ENCODE measurements at places on chromosomes 16 and 17.

GRCh38 chr16:84003038-84003437 lies 35.0 kb downstream of the NECAB2 start:
- no peak for DNase-seq

- DNase-seq: no peak
These were observed 81.2 kb upstream of the NSRP1 start for GRCh38 chr17:30035369-30035768.

GRCh38 chr16:84091460-84091859 lies 25.3 kb downstream of the MBTPS1 start:
- DNase-seq: no peak

DNA sequence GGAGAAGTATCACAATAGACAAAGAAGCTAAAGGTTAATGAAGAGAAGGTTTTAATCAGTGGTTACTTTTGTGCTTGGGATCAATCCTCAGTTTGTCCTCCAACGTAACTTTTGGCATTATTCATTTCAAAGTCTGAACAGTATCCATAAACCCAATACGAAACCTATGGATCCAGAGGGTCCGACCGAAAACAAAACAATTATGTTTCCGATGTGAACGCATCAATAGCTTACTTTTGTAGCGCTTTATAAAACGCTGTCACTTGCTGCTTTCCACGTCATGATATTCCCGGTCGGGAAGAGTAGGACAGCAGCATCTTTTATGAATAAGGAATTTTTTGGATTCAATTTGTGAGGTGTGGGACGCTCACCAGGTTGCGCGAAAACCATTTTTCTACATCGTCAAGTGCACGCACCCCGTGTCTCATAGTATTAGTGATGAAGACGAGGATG lies 383.8 kb downstream of the ZFHX3 start:
- DNase-seq: no peak

GRCh38 chr17:50432125-50432762 lies 6.2 kb downstream of the ACSF2 start:
- no peak for DNase-seq

GRCh38 chr16:62963846-62964245 lies 927.6 kb upstream of the CDH8 start:
- DNase-seq: no peak

DNA sequence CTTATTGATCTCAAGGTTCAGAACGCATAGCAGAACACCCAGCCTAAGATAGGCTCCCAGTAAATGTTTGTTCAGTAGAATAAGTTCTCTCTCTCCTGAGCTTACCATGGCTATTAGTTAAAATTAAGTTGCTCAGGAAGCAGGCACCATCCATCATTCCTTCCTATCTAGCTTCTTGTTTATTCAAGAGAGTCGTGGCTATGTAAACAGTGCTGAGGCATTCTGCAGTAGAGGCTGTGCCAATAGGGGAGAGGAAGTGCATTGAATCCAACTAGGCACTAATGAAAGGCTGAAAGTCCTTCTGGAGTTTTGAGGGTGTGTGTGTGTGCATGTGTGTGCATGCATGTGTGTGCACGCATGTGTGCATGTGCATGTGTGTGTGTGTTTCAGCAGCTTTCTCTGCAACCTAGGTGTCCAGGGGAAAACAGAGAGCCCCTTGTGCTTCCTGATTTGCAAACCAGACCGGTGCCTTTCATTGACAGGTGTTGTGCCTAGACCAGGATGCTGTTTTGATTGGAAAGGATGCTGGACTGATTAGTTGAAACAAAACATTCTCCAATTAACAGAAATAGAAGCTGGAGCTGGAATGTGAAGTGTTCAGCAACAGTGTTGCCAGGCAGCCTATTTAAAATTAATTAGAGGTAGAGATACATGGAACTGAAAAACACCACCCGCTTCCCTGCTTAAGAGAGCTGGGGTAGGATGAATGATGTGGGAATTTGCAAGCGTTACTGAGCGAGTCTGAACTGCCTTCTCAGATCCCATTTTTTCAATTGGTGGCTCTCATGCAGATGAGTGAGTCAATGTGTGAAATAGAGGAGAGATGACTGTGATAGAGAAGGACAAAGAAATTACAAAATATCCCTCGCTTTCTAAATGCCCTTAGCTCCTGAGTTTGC lies 103.3 kb upstream of the CLEC3A start:
- no peak for DNase-seq

- DNase-seq: no peak
These were observed 205.6 kb downstream of the FOXL1 start for GRCh38 chr16:86783636-86784626.

DNA sequence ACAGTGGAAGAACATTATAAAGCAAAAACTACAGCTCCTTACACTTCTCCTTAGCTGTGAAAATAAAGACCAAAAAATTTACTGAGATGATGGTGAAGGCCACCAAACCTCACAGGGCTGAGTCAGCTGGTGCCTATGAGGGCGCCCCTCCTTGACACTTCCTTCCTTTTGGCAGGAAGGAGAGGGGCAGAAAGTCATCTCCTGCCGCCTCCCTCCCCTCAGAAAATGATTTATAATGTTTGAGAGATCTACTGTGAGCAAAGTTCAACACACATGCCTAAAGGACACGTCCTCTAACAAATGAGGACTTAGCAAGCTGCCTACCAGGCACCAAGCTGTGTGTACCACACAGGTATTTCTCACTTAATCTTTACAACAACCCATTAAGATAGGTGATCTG lies 245.7 kb downstream of the PRKCA start:
- no peak for DNase-seq

DNA sequence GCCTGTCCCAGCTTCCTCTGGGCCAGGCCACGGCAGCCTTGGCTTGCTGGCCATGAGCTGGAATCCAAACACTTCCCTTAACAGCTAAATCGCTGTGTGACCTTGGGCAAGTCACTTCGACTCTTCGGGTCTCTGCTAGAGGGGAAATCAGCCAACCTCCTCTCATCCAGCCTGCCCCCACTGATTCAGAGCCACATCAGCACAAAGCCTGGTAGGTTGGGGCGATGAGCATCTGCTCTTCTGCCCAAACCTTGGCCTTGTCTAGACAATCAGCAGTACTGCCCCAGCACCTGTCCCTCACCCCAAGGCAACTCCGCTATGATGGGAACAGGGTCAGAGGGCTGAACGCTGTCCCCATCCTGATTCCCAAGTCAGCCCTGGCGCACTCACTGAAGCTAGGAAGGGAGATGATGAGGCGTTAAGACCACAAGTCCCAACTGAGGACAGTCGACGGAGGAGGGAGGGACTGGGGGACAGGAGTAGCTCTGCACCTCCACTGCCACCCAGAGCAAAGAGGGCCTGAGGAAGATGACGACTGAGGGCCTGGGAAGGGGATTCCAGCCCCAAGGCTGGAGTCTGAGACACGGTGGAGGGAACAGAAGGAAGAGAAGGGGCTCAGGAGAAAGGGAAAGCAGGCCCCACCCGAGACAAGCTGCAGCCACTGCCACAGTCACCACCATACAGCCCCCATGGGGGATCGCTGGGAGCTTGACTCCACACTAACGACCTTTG lies 1.3 kb downstream of the CLUH start:
- no peak for DNase-seq

DNA sequence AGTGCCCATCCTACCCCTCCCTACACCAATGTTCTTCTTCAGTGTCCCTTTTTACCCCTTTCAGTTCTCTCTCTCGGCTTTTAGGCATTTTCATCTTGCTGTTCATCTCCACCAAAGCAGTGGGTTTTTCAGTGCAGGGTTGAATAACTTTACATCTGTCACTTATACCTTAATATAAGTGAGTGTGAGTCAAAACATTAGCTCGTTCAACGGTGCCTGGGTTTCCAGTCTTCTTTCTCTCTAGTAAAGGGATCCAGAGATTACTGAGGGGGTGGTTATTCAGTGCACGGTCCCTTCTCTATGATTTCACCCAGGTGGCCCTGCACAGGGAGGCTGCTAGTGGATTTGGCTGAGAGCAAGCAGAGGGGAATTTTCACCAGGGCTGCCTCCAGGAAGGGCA lies 210.6 kb upstream of the CDH5 start:
- no peak for DNase-seq

GRCh38 chr17:72656130-72656763 lies 436.2 kb downstream of the SLC39A11 start:
- no peak for DNase-seq

Data from 8988T (cell line).